NCI-H187 treated with DMSO at 0.1 percent for 48 hours (cell line): ENCODE measurements at places on chromosomes 16 and 17.
A peak's percentile ranks its signal among the peaks of the same experiment; 100 is the strongest.

- peak; percentile 57 for DNase-seq
Observed at GRCh38 chr16:27202923-27203506, 311 bp upstream of the KDM8 start.

- DNase-seq: no peak
Observed at GRCh38 chr17:1611715-1612114, 16.9 kb downstream of the SLC43A2 start.

DNA sequence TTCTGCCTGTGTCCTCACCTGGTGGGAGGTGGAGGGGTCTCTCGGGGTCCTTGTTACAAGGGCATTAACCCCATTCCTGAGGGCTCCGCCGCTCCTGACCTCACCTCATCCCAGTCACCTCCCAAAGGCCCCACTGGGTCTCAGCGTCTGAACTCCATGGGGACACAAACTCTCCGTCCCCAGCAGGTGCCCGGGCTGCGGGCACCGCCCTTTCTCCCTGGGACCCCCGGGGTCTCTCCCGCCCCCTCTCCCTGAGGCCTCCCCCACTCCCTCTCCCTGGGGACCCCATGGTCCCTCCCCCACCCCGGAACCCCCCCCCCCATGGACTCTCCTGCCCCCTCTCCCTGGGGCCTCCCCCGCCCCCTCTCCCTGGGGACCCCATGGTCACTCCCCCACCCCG lies 24.8 kb downstream of the CACNA1H start:
- DNase-seq: no peak

DNA sequence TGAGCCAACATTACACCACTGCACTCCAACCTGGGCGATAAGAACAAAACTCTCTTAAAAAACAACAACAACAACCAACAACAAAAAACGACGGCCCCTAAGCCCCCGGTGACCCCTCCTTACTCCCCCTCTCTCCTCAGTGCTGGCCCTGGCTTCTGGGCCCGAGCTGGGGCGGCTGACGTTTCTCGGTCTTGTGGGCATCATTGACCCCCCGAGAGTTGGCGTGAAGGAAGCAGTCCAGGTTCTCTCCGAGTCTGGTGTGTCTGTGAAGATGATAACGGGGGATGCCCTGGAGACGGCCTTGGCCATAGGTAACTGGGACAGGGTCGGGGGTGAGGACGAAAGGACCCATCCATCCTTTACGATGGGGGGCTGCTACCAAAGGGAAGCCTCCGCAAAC lies 52.7 kb downstream of the MEAK7 start:
- DNase-seq: no peak

DNA sequence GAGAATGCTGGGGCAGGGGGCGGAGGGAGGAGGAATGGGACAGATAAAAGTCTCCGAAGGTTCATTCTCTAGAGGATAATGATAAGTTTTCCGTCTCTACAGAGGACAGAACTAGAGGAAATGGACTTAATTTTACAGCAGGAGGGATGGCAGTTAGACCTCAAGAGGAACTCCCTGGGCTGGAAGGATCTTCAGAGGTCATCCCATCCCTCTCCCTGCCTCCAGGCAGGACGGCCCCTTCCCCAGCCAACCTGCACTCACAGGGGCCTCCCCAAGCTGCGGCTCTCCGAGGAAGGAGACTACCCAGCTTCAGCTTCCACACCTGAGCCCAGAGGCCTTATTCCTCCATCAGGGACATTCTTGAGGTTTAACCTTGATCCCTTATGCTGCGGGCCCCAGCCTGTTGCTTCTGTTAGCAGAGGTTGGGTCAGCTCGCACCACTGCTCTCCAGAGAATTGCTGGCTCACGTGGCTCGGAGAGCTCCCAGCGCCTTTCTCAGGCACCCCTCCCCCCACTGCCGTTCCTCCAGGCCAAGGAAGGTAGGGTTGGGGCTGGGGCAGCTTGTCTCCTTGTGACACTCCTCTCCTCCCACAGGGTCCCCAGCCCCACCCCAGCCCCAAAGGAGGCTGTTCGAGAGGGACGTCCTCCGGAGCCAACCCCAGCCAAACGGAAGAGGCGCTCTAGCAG lies 8.5 kb downstream of the ELOB start:
- no peak for DNase-seq

- no peak for DNase-seq
Observed at GRCh38 chr17:76539631-76540271, at the start of gene PRCD. Gene PRCD, plus strand, starts transcription at chr17:76540044. Its CDS starts 98 bp downstream, at chr17:76540142.

DNA sequence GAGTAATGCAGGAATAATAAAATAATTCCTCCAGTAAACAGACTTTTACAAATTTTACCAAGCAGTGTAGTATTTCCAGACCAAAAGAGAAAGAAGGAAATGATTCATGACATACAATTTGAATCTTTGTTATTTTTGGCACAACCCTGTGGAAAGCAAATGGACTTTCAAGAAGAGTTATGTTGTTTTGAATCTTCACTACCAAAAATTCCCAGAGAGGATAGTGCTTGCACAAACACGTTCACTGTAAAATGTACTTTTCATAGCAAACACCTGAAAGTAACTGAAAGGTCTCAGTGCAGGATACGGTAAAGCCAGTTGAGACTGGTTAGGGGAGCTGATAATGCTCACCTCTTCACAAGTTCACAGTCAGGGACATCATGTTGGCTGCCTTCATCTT lies 107.1 kb downstream of the USP22 start:
- DNase-seq: no peak

- DNase-seq: no peak
Observed at GRCh38 chr17:67377488-67378453, 690 bp downstream of the PITPNC1 start.

GRCh38 chr16:51167170-51167895 lies 16.3 kb upstream of the SALL1 start:
- no peak for DNase-seq

- DNase-seq: no peak
Observed at GRCh38 chr16:11824362-11824761, 27.0 kb downstream of the RSL1D1 start.

GRCh38 chr17:78986649-78987328 lies 7.1 kb upstream of the LGALS3BP start:
- no peak for DNase-seq

GRCh38 chr17:47810200-47810821 lies 11.3 kb downstream of the OSBPL7 start:
- no peak for DNase-seq
